ENCODE measurements at places on chromosomes 2 and 18. TPM values are rescaled to one million over a fixed set of nuclear protein-coding genes. Genes with fewer than 3 reads are reported as not detected.

DNA sequence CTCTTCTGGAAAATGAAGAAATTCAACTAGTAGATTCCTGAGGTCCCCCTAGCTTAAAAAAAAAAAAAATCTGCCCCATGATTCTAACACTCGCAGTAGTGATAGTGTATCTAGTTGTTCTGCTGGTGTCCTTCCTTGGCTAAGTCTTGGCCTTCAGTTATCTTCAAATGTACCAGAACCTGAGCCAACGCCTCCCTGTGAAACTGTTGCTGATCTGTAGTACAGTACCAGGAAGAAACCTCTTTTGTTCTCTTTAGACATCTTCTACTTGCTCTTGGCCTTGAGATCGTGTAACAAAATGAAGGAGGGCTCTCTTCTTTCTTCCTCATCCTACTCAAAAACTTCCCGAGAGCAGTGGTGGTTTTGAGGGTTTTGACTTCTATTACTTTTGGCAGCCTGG, 31.0 kb downstream of the PLEK start:
- H3K27me3 ChIP-seq = no peaks in the 10 kb centered on the region
- H3K4me1 ChIP-seq = peaks cover 5% of the 10 kb centered on the region
- no peak overlapping the region for H3K4me3 ChIP-seq
- no peak for DNase-seq
- no peak overlapping the region for H3K27ac ChIP-seq

GRCh38 chr2:49931241-49931640, 776.9 kb upstream of the FSHR start:
- no peaks in the 10 kb centered on the region for H3K36me3 ChIP-seq
- no peak overlapping the region for H3K27ac ChIP-seq
- H3K4me1 ChIP-seq = no peaks in the 10 kb centered on the region
- H3K4me3 ChIP-seq = no peak overlapping the region

DNA sequence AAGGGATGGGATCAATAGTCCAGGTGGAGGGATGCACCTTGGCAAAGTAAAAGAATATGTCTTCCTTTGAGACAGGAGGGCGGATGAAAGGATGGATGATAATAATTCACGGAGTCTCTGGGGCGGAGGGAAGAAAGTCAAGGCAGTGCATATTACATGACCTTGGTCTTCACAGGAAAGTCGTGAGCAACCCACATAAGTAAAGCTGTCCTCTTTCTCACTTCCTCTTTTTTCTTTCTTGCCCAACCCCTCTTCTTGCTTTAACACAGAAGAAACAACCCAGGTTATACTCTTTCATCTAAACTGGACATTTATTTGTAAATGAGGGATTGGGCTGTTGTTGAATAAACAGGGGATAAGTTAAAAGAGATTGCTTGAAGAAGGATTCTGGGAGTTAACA, 168.7 kb upstream of the SKOR2 start:
- no peak for DNase-seq
- no peaks in the 10 kb centered on the region for H3K27me3 ChIP-seq

REV1 gene
- 48.3 TPM for total RNA-seq

GRCh38 chr2:222295368-222296062, 3.3 kb downstream of the PAX3 start:
- H3K4me1 ChIP-seq = peaks cover 23% of the 10 kb centered on the region
- H3K27me3 ChIP-seq = peaks cover 34% of the 10 kb centered on the region
- no peak overlapping the region for H3K27ac ChIP-seq

MZT2B gene
- 75.3 TPM for total RNA-seq

FHOD3 gene
- total RNA-seq = 19.8 TPM

DSC3 gene
- 3.0 TPM for total RNA-seq

DYNAP gene
- total RNA-seq = not detected

- peaks cover 59% of the 10 kb centered on the region for H3K4me1 ChIP-seq
- DNase-seq = no peak
- H3K27ac ChIP-seq = peak overlapping the region; percentile 11
- peaks cover 8% of the 10 kb centered on the region for H3K36me3 ChIP-seq
- no peak overlapping the region for H3K4me3 ChIP-seq
- H3K27me3 ChIP-seq = no peaks in the 10 kb centered on the region
These were observed 68.9 kb downstream of the RTN4 start for GRCh38 chr2:54981385-54981784.

CPLX4 gene
- not detected for total RNA-seq

GRCh38 chr2:197071213-197071612, 144.7 kb upstream of the PGAP1 start:
- no peak for DNase-seq
- H3K36me3 ChIP-seq = no peaks in the 10 kb centered on the region
- H3K4me1 ChIP-seq = peaks cover 7% of the 10 kb centered on the region
- H3K27ac ChIP-seq = no peak overlapping the region
- no peak overlapping the region for H3K4me3 ChIP-seq

GRCh38 chr2:23596316-23596885, 211.4 kb downstream of the KLHL29 start:
- no peaks in the 10 kb centered on the region for H3K27me3 ChIP-seq
- DNase-seq = no peak
- no peak overlapping the region for H3K27ac ChIP-seq
- no peaks in the 10 kb centered on the region for H3K36me3 ChIP-seq
- no peak overlapping the region for H3K4me3 ChIP-seq
- peaks cover 24% of the 10 kb centered on the region for H3K4me1 ChIP-seq

DNA sequence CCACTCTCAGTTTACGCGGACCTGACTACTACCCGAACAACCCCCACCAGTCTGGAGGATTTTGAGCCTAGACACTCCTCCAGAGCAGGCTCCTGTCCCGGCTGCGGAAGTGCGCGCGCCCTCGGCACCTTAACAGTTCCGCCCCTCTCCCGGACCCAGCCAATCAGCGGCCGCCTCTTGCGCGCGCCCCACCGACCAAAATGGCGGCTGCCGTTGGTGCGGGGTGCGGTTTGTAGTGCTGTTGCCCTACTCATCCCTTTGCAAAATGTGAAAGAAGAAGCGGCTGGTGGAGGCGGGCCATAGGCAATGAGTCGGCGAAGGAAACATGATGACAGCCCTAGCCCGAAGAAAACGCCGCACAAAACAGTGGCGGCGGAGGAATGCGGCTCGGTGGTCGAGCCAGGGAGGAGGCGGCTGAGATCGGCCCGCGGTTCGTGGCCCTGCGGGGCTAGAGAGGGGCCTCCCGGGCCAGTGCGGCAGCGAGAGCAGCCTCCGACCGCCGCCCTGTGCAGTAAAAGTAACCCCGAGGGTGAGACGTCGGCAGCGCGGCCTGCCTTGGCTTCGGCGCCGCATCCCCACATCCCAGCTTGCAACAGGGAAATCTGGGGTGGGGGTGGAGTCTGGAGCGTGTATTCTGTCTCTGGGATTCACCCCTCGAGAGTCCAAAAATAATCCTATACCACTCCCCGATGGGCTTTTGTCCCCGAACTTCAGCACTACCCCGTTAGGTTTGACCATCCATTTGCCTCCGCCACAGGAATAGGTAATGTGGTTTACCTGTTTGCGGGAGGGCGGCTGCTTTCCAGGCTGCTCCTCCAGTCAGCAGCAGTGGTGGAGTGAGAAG, at the start of gene ETAA1:
Gene ETAA1, plus strand, starts transcription at position 191 of the 844 bp plus-strand sequence. Its CDS starts 116 bp downstream, at position 307.
- peak within 1 kb of the TSS; percentile 96 for H3K27ac ChIP-seq
- peak within 1 kb of the TSS; percentile 95 for H3K4me3 ChIP-seq
- H3K4me1 ChIP-seq = peaks cover 40% of the 10 kb centered on the region
- DNase-seq = peak; percentile 77
- no peaks in the 10 kb centered on the region for H3K36me3 ChIP-seq

MROH2A gene
- not detected for total RNA-seq

DNA sequence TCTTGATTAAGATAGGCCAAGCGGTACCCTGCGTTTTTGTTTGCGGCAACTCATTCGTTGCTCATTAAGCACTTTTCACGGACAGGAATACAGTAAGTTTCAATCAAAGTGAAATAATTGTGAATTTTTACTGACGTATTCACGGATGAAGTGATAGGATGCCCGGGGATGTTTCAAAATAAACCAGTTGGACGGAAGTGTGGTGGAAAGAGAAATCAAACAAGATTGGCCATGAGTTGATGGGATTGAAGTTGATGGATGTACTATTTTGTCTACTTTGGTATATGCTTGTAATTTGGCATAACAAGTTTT, 481 bp downstream of the TMEM177 start:
- no peak for DNase-seq
- peak overlapping the region; percentile 83 for H3K4me3 ChIP-seq
- H3K4me1 ChIP-seq = peaks cover 5% of the 10 kb centered on the region
- H3K36me3 ChIP-seq = no peaks in the 10 kb centered on the region
- no peaks in the 10 kb centered on the region for H3K27me3 ChIP-seq

- peaks cover 80% of the 10 kb centered on the region for H3K4me1 ChIP-seq
- H3K4me3 ChIP-seq = peak overlapping the region; percentile 69
- H3K27me3 ChIP-seq = no peaks in the 10 kb centered on the region
- no peak for DNase-seq
- peak overlapping the region; percentile 96 for H3K27ac ChIP-seq
These were observed 177.3 kb downstream of the HDAC4 start for GRCh38 chr2:239223310-239224198.

GRCh38 chr2:25194576-25195122, 26.3 kb upstream of the POMC start:
- H3K4me1 ChIP-seq = no peaks in the 10 kb centered on the region
- no peak for DNase-seq
- H3K27me3 ChIP-seq = no peaks in the 10 kb centered on the region
- no peak overlapping the region for H3K27ac ChIP-seq
- H3K4me3 ChIP-seq = no peak overlapping the region

DNA sequence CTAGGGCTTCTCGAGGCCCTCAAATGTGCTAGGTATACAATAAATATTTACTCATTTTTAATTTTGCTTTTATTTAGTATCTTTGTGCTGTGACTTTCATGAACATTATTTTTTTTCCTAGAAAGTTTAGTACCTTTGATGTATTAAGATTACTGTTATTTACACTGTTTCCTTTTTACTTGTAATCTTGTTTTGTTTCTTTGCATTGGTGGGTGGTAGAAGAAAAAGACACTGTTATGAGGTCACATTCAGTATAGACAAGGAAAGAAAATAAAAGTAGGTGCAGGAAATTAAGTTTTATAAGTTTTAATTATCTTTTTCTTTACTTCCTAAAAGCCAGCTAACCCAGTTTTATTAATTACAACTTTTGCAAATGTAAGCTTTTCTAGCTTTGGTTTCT, 23.0 kb downstream of the MALT1 start:
- H3K36me3 ChIP-seq = no peaks in the 10 kb centered on the region
- no peak for DNase-seq
- no peak overlapping the region for H3K4me3 ChIP-seq
- no peaks in the 10 kb centered on the region for H3K27me3 ChIP-seq
- H3K27ac ChIP-seq = no peak overlapping the region

GRCh38 chr2:195538937-195539336, 118.1 kb upstream of the SLC39A10 start:
- H3K27me3 ChIP-seq = no peaks in the 10 kb centered on the region
- peaks cover 16% of the 10 kb centered on the region for H3K4me1 ChIP-seq
- DNase-seq = no peak
- no peaks in the 10 kb centered on the region for H3K36me3 ChIP-seq
- H3K4me3 ChIP-seq = no peak overlapping the region
- H3K27ac ChIP-seq = no peak overlapping the region

ABCG8 gene
- not detected for total RNA-seq

GRCh38 chr2:187982668-187983067, 309.0 kb upstream of the GULP1 start:
- peaks cover 37% of the 10 kb centered on the region for H3K4me1 ChIP-seq
- DNase-seq = no peak
- no peaks in the 10 kb centered on the region for H3K27me3 ChIP-seq
- H3K27ac ChIP-seq = no peak overlapping the region
- H3K36me3 ChIP-seq = no peaks in the 10 kb centered on the region

DYNC1I2 gene
- 122 TPM for total RNA-seq

VWC2L gene
- total RNA-seq = 0.27 TPM

SLC19A3 gene
- total RNA-seq = 4.9 TPM

- no peaks in the 10 kb centered on the region for H3K36me3 ChIP-seq
- H3K27me3 ChIP-seq = no peaks in the 10 kb centered on the region
- H3K4me3 ChIP-seq = no peak overlapping the region
These were observed 66.2 kb downstream of the RTP5 start for GRCh38 chr2:241935774-241936173.

- no peak overlapping the region for H3K4me3 ChIP-seq
- no peaks in the 10 kb centered on the region for H3K36me3 ChIP-seq
- H3K4me1 ChIP-seq = no peaks in the 10 kb centered on the region
These were observed 248.0 kb upstream of the PXDN start for GRCh38 chr2:1992280-1992679.

Measured in thoracic aorta (tissue), 2 donors.